ENCODE measurements at places on chromosomes 4 and X.
A peak's percentile ranks its signal among the peaks of the same experiment; 100 is the strongest.

GRCh38 chr4:16513876-16514275 lies 287.6 kb upstream of the TAPT1 start:
- peak; percentile 38 for DNase-seq

DNA sequence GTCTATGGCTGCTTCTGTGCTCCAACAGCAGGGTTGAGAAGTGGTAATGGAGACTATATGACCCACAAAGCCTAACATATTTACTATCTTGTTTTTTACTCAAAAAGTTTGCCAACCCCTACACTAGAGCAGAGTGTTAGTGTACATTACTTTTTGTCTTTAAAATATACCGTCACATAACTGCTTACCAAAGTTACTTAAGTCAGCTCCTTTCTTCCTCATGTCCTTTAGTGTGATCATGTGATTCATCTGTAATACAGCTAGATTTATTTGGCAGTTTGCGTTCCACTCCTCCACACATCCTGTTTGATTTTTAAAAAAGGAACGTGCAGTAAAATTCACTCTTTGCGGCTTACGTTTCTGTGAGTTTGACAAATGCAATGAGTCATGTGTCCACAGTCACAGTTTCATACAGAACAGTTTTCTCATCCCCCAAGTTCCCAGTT lies 162.4 kb upstream of the GPRIN3 start:
- peak; percentile 96 for DNase-seq

GRCh38 chr4:13151194-13151593 lies 332.9 kb downstream of the RAB28 start:
- no peak for DNase-seq

DNA sequence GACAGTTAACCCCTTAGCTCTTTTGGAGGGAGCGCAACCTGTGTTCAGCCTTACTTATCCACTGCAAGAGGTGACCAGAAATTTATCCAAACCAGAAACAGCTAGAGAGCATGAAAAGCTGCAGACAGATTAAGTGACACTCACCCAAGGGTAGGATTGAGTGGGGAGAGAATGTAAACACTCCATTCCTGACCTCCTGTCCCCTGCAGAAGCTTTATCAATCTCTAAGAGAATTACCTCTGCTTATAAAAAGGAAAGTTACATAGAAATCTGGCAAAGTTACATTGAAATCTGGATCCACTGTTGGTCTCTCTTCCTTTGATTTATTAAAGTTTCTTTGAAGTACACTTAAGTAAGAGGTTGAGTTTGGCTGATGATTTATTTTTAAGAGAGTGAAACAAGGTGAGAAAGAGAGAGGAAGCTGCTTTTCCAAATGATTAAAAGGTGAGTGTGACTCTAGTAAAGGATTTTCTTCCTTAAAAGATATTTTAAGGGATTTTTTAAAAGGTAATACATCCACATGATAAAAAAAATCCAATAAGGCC lies 112.3 kb downstream of the ANAPC4 start:
- DNase-seq: no peak

DNA sequence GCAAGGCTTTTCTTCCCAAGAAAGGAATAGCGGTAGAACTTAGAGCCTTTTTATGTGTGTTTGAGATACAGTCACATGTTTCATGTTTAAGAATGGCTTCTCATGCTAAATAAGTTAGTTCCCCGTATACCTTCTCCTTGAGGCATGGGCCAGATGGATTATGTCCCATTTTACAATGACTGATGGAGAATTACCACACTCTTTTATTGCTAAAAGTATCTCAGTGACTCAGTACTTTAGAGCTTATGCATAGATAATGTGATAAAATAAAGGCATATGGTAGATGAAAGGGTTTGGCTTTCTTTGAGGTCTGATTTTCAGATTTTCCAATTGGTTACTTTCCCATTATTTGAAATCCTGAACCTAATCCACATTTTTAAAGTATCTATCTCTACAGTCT lies 121.8 kb upstream of the BMPR1B start:
- DNase-seq: no peak

Data from iris pigment epithelial cell (primary cell).